ENCODE measurements at places on chromosomes 4 and X.

- no peak for DNase-seq
These were observed 107.2 kb upstream of the NALF2 start for GRCh38 chrX:69396916-69397315.

DNA sequence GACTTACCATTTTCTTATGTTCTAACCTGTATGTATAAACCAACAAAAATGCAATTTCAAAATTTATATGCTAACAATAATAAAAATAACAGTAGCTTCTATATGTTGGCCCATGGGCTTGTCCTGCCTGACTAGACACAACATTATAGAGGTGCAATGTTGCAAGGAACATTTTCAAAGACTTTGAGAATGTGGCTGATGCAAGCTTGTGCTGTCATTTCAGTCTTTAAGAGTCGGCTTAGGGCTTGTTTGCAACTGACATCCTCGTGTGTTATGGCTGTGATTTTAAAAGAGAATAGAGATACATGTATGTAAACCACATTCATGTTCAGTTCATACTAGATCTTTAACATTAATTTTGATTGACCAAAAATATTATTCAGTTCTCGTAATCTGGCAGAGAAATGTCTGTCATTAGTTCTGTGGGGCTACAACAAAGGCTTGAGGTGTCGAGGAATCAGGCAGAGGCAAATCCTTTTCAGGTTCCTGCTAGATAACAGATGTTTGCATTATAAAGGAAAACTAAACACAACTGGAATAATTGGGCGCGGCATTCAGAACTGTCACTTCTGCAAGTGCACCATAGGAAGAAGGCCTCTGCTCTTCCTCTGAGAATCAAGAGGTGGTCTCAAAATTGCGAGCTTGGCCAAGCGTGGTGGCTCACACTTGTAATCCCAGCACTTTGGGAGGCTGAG is 13.1 kb downstream of the TMSB4X start:
- DNase-seq = peak; percentile 55

DNA sequence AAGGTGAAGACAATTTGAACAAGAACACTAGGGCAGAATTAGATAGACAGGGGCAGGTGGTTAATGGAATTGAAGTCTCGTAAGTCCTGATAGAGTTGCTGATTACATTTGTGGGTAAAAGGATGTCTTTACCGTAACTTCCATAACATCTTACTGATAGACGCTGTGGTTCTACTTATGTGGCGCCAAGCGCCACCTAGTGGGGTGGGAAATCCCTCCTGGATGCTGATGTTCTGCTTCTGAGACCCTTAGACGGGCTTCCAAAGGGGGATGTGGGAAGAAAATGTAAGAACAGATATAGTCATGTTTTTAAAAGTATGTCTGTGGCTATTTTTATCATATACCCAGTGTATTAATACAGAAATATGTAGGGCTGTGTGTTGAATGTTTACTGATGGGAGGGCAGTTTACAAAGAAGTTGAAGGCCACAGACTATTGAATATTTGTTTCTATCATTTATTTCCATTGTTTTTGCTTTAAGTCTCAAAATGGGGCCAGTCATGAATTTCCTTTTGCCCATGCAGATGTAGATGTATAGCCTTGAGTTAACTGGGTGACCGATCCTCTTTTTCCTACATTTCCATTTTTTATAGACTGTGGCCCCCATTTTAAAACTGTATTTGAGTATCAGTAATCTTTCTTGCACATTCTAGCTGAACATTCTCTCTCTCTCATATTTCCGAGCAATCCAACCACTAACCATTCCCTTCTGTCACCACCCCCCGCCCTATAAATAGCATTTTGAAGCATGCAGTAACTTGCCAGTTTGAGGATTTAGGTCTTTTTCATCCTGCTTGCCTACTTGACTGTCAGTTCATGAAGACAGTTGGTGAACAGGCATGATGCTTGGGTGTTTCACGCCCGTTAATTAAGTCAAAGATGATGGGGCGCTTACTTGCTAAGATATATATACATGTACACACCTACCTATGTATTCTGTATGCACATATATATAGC is 12.1 kb upstream of the TLR8 start:
- peak; percentile 49 for DNase-seq

GRCh38 chr4:43512253-43512652 is 619.7 kb downstream of the GRXCR1 start:
- no peak for DNase-seq

DNA sequence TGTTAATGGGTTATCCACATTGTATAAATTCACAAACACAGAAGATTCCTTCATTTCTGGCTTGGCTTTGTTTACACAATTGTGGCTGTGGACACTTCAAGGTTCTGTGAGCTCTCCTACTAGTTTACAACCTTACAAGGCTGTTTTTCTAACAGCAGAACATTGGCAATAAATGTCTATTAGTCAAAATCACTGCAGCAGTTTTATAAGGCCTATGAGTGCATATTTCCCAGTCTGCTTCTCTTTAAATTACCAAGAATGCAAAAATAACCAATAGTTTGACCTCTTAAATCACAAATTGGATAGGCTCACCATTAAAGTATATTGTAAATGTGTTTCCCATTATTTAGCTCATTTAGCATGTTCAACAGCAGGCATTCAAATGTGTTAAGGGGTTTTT is 239.2 kb downstream of the DKK2 start:
- no peak for DNase-seq

- no peak for DNase-seq
These were observed 205.2 kb downstream of the CHIC1 start for GRCh38 chrX:73768160-73768559.

- no peak for DNase-seq
These were observed 29.9 kb downstream of the NELFA start for GRCh38 chr4:1978741-1979476.

Measured in fibroblast of upper back skin (primary cell).